ENCODE measurements at places on chromosomes 4 and X.
A peak's percentile ranks its signal among the peaks of the same experiment; 100 is the strongest.

GRCh38 chrX:15564981-15565579, 35.7 kb downstream of the ACE2 start:
- DNase-seq = peak; percentile 73

- no peak for DNase-seq
Measured at GRCh38 chr4:167176723-167177367, 57.4 kb downstream of the SPOCK3 start.

GRCh38 chr4:118327554-118328241, 25.1 kb downstream of the PRSS12 start:
- DNase-seq = no peak

GRCh38 chr4:53558065-53558801, 33.1 kb downstream of the LNX1 start:
- DNase-seq = peak; percentile 40

DNA sequence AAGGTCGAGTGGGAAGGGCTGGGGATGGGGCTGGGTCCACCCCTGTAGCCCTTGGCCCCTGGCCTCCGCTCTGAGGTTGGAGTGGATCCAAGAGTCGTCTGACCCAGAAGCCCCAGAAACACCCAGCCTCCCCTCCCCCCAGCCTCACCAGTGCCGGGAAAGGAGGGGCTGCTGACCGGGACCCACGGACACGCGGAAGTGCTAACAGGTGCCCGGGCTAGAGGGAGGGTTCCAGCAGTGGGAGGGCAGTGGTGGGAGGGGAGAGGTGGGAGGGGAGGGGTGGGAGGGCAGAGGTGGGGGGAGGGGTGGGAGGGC, 131.8 kb upstream of the NKX1-1 start:
- no peak for DNase-seq

GRCh38 chrX:120468071-120468470, 1.0 kb downstream of the LAMP2 start:
- DNase-seq = peak; percentile 27

DNA sequence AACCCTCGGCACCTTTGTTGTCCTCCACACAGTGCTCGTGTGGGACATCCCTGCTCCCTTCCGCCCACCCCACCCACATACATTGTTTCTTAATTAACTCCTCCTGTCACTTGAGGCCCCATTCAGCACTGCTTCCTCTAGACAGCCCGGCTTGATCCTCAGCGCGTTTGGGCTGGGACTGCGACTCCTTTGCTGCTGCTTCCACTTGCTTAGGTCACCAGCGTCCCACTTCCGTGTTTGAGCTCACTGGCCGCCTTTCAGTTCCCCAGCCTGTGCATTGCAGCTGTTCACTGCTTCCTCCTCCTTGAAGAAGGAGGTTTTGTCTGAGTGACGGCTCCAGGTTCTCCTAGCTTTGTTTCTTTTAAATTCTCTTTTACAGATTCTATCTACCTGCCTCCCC, 16.1 kb downstream of the RNF4 start:
- DNase-seq = peak; percentile 97

DNA sequence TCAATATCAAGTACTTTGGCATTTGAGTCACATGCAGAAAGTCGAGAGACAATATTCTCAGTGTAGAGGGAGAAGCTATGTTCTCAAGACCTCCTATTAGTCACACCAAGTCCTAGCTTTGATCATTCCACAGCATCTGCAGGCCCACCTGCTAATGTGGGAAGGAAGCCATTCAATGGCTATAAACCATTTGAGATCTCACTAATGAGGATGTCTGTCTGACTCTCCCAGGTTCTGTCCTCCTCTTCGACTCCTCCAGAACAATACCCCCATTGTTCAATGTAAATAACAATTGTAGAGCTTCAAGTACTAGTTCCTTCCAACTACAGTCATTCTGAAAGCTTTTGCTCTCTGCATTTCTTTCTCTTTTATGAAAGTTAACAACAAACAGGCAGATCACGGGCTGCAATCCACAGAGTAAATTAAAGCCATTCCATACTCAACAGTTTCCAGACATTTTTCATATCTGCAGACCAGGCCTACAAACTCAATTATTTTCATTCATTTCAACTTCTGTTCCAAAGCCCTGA, 140.2 kb upstream of the EDNRA start:
- DNase-seq = no peak

DNA sequence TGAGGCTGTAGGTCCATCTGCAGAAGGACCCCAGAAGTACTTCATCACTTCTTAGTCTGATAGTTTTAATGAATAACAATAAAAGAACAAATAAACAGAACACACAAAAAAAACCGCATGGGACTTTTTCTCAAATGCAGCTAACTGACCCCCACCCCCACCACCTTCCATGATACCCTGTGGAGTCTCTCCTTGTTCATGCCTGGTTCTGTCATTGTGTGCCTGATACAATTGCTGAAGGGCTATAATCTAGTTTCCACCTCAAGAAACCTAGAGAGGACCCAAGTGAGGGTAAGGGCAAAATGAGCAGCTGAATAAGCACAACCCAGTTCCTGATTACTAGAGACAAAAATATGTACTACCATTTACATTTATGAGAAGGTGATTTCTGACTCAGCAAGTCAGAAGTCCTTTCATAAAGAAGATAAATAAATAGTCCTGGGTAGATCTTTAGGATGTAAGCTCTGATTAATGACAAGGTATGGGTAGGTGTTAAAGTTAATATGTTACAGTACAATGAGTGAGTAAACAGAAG, 155.1 kb downstream of the TMA16 start:
- DNase-seq = no peak

DNA sequence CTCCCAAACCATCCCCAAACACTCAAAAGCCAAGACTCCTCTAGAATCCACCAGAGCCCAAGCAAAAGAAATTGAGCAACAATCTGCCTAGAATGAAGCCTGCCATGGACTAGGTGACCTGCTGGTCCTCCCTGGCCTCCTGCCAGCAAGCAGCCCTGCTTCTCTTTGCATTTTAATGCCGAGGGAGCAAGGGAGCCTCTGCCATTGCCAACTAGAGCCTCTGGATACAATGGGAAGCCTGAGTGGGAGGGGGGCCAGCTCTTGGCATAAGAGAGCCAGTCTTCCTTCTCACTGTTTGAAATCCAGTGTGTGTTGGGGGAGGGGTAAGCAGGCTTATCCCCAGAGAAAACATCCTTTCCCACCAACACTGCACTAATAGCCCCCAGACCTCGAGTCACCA, 1.5 kb upstream of the GDPD2 start:
- no peak for DNase-seq

DNA sequence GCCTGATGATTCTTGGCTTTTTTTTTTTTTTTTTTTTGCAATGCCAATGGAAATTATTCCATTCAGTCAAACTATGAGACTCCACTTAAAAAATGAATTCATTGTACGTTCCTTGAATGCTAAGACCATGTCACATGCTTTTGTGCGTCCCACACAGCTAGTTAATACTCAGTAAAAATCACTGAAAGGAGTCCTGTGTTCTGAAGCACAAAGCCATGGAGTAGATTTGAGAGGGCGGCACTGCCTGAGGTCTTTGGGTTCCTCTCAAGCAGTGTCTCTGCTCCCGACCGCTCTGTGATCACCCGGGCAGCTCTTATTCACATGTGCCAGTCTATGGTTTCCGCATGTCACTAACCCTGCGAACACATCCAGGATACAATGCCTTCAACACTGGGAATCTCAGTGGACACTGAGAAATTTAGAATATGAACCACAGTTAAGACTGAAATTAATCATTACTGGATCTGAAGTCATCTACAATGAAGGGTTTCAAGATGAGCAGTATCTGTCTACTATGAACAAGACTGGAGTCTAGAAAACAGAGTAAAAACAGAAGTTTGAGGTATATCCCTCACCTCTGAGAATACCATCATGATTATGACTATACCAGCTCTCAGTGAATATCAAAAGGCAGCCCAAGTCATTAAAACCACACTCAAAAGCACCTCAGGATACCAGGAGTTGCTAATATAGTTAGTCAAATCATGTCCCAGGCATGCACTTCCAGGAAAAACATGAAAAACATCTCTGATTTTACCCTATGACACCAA, 193.0 kb downstream of the MGST2 start:
- no peak for DNase-seq

DNA sequence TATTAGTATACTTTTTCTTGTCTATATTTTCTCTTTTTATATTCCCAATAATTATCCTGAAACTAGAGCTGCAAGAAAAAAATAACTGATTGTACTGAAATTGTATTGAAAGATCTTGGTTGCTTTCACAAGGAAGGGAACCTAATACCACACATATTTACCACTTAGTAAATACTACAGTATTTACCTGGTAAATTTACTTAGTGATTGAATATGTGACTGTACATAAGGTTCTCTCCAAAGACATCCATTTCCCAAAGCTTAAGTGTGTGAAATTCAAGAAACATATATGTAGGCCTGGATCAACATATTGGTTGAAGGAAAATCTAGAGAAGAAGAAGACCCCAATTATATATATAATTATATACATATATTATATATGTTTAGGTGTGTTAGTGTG, 1272.7 kb downstream of the C4orf33 start:
- no peak for DNase-seq

- DNase-seq = no peak
Measured at GRCh38 chr4:2846172-2846571, 2.5 kb downstream of the ADD1 start.

- no peak for DNase-seq
Measured at GRCh38 chrX:153381684-153382532, 19.2 kb downstream of the PNMA6E start.

GRCh38 chrX:150899191-150899757, 806 bp upstream of the CD99L2 start:
- DNase-seq = peak; percentile 83

DNA sequence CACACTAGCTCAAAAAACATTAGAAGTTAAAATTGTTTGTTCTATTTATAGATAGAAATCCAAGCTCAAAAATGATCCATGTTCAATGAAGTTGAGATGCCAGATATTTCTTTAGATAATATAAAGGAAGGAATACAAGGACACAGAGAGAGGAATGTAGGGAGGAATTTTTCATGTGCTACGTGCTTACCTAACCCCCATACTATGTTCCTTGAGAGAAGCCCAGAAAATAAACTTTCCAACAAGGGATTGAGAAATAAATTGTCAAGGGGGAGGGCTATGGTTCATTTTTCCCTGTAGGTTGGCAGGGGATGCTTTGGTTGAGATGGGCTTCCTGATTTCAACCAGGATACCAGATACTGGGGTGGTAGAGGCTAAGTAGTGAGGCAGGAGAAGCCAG, 15.6 kb upstream of the ADH5 start:
- no peak for DNase-seq

GRCh38 chr4:156512622-156513021, 459.0 kb downstream of the PDGFC start:
- no peak for DNase-seq

DNA sequence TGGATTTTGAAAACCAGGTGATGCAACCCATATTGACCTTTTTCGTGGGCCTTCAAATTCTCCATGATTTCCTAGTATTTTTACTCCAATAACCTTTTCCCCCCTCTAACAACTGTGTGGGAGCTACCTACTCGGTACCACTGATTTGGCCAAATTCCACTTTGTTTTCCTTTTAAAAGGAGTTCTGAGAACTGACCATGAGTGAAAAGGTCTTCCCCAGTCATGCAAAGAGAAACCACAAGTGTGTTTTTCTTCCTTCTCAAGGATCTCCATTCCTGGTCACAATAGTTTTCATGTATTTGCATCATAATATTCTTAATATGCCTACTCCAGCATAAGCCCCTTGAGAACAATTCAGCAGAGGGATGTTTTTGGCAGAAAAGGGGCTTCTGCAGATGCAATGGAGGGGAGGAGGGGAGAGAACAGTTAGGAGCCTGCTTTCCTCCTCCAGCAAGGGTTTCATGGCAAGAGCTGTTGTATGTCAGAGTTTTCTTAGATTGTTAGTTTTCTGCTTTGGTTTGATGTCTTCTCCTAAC, 195.3 kb upstream of the ANXA3 start:
- DNase-seq = no peak

- no peak for DNase-seq
Measured at GRCh38 chrX:101220662-101221260, 1.2 kb downstream of the DRP2 start.

GRCh38 chr4:151917145-151917734, 156.4 kb upstream of the GATB start:
- peak; percentile 57 for DNase-seq

GRCh38 chr4:170423137-170423536, 333.4 kb upstream of the AADAT start:
- DNase-seq = no peak

DNA sequence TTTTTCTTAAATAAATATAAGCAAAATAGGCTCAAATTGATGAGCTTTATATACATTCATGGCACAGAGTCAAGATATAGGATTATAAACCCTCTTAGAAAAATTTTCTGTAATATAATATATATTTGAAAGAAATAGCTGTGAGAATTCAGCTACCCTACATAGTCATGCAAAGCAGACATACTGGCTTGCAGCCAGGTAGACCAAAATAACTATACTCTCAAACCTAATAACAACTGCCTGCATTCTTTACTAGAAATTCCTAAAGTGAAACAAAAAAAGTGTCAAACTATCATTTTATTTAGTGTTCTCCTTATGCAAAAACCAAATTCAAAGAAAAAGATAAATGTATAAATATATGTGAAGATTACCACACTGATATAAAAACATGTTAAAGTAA, 1390.2 kb downstream of the C4orf33 start:
- no peak for DNase-seq

- DNase-seq = no peak
Measured at GRCh38 chr4:4855301-4856070, 4.0 kb upstream of the MSX1 start.

DNA sequence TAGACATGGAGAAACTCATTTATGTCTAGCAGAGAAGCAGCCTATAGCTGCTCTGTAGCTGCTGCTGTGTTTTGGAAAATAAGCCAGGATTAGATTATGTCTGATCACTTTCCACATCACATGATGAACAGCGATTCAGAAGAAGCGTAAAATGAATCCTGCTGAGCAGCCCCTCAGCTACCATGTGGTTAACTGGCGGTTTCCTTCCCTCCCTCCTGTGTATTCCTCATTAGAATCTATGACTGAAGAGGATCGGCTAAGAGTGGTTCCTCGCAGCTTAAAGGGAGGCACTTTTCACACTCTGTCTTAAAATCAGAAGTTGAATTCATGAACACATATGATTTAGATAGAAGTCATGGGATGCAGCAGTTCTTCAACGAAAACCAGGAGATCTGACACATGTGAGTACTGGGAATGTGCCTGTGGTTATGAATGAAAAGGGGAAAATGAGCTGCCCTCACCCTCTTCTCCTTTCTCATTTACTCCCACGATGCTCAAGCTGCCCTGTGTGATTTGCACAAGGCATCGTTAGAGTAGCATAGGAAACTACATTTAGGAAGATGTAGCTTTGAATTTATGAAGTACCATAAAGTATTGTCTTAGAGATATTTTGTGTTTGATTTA, at the start of gene PPEF1:
Gene PPEF1, plus strand, starts transcription at position 220 of the 624 bp plus-strand sequence. Its CDS starts 136 bp downstream, at position 356.
- peak; percentile 13 for DNase-seq

Data from suppressor macrophage (primary cell).